ENCODE measurements at places on chromosomes 4 and X.

- DNase-seq, result no peak
Observed at GRCh38 chr4:12487000-12487399, 997.1 kb downstream of the RAB28 start.

GRCh38 chr4:124589786-124590185, 122.7 kb downstream of the ANKRD50 start:
- no peak for DNase-seq

DNA sequence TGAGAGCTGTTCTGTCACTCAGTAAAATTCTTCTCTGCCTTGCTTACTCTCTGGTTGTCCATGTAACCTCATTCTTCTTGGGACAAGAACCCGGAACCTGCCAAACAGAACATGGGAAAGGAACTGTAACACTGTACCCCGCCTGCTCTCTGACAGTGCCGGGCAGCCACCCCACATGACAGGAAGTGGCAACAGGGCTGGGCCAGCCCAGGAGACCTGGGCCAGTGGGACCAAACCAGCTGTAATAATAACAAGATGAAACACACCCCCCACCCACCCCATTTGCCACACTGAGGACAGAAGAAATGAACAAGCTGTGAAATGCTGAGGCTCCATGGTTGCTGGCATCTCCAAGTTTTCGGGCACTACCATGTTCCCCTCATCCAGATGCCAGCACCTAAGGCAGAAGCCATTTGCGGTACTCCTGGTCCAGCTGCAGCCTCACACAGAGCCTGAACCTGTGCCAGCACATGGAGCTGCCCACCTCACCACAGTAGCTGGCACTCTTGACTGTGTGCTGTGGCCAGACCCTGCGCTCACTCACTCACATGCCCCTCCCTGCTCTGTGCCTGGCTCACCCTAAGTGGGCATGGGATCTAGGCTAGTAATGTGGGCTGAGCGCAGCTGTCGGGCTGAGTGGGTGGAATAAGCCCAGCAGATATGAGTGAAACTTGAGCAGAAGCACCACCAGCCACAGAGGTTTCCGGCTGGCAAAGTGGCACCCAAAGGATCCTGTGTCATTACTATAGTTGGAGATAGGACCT, 126.2 kb upstream of the UGT8 start:
- no peak for DNase-seq

- peak; percentile 30 for DNase-seq
Observed at GRCh38 chr4:170089274-170089667, 485 bp downstream of the AADAT start.

- no peak for DNase-seq
Observed at GRCh38 chrX:10990418-10990817, 120.7 kb upstream of the HCCS start.

DNA sequence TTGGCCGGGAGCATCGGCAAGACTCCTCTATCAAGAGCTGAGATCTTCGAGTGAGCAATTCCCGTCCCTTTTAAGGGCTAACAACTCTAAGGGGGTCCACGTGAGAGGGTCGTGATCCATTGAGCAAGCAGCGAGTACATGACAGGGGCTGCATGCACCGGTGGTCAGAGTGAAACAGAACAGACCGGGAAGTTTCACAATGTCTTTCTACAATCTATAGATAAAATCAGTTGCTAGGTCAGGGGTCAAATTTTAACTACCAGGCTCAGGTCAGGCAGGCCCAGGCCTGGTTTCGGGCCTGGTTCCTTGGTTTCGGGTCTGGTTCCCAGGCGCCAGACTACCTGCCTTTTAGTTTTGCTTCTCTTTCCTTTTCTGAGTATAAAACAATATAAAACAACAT, 160.1 kb downstream of the PTCHD1 start:
- DNase-seq, result no peak

- DNase-seq, result no peak
Observed at GRCh38 chr4:140695483-140695882, 60.7 kb downstream of the TBC1D9 start.

DNA sequence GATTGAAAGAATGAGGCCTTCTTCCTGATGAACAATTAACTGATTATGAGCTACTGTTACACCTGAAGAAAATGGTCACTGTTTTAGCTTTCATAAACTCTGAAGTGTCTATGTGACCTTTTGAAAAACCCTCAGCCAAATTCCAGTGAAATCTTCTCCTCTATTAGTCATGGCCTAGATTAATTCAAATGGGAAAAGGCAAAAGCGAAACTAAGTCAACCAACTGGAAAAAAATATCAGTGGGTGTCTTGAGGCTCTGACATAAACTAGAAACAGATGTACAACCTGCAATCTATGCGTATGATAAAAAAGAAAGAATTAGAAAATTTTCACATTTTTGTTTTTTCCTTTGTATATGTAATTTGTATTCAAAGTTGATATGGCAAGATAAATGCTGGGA, 169.4 kb upstream of the BANK1 start:
- no peak for DNase-seq

DNA sequence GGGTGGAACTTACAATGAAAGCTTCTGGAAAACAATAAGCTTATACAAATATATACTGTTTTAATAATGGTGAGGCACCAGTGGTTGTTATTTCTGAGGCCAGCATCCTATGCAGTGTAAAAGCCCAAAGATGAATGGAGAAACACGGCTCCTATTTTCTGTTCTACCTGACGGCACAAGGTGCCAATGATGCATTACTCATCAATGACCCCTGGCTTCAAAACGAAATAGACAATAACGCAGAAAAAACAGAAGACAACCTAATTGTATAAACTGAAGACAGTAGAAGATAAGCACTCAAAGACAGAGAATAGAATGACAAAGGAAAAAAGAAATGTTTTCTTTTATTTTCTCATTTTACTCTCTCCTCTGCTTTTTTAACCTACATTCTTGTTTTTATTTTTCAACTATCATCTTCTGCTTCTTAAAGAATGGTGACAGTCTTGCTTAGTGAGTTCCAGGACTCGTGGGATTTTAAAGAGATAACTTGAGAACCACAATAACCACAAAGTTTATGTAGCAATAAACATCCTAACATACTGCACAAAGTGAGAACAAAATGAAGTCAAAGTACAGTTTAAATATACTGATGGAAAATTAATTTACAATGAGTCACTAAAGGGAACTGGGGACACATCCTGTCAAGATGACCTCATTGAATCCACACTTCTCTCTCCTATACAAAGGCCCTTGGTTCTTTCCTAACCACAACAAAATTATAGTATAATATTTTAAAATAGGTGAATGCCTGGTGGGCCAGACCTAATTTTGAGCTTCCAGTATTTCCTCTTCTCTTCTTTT, 169.8 kb downstream of the BTC start:
- no peak for DNase-seq

DNA sequence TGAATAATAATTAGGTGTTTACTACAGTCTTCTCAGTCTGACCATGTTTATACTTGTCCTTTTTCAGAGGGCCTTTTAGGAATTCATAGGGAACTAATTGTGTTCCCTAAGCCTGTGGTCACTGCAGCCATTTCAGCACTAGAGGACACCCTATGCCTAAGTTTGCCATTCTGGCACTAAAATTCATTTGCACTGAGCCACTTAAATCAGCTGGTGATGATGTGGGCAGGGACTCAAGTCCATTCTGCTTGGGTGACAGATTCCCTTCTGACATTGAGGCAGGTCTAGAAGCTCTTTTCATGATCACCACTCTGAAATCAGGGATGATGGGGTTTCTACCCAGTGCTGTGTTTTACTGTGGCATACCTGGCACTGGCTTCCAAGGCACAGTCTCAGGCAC, 1178.9 kb upstream of the DIAPH2 start:
- DNase-seq, result no peak

GRCh38 chr4:79078339-79078738, 139.1 kb upstream of the PAQR3 start:
- no peak for DNase-seq

DNA sequence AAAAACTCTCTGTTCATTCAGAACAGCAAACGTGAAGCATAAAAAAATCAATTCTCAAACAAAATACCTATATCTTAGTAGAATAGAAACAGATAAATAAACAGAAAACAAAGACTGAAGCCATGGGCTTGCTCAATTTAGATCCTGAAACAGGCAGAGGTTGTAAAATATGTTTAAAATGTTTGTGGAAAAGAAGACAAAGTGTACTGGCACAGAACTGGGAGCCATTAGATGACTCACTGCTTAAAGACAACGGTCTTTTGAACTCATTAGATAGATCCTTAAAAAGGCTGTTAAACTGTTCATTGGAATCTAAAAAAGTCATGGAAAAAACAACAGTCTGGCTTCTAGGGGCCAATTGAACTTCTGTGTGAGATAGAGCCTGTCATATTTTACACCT, 247.0 kb upstream of the NDST4 start:
- DNase-seq, result no peak

DNA sequence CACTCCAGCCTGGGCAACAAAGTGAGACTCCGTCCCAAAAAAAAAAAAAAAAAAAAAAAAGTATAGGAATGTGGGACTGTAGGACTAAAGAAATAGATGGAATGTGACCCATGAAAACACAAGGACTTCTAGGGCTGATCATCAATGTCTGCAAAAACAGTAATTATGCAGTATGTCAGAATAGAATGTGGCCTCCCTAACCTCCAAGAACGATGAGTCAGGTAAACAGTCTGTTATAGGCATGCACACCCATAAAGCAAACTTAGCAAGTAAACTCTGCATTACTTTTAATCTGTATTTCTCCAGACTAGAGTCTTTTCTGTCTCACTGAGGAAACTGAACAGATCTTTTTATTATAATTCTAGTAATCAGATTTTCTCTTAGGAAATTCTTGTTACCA, 233.4 kb downstream of the HNRNPD start:
- no peak for DNase-seq

GRCh38 chr4:55578341-55579010, 13.6 kb downstream of the PDCL2 start:
- no peak for DNase-seq

DNA sequence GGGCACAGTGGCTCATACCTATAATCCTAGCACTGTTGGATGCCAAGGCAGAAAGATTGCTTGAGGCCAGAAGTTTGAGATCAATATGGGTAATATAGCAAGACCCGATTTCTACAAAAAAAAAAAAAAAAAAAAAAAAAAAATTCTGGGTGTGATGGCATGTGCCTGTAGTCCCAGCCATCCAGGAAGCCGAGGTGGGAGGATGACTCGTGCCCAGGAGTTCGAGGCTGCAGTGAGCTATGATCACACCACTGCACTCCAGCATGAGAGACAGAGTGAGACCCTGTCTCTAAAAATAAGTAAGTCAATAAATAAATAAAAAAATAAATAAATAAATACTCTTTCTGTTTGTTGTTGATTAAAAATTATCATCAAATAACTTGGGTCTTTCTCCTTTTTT, 62.4 kb upstream of the BMPR1B start:
- DNase-seq, result no peak

Measured in hippocampal formation (tissue), 2 donors.